Heart right ventricle (tissue), 16 donors: ENCODE measurements at places on chromosomes 6 and 20. TPM values are rescaled to one million over a fixed set of nuclear protein-coding genes. Genes with fewer than 3 reads are reported as not detected.

Gene SYTL3
- 8.0 TPM for polyA plus RNA-seq

Gene ISM1
- polyA plus RNA-seq: 0.54 TPM

Gene BTN1A1
- polyA plus RNA-seq: not detected

Gene BNIP5
- not detected for polyA plus RNA-seq

Gene CLDN20
- not detected for polyA plus RNA-seq

Gene PROKR2
- polyA plus RNA-seq: not detected

Gene GTSF1L
- not detected for polyA plus RNA-seq

Gene PTK6
- 0.03 TPM for polyA plus RNA-seq

Gene SYCP2
- polyA plus RNA-seq: 0.75 TPM

Gene ATXN1
- 7.5 TPM for polyA plus RNA-seq

Gene MRAP2
- 0.14 TPM for polyA plus RNA-seq
